ENCODE measurements at places on chromosomes 2 and 18.

DNA sequence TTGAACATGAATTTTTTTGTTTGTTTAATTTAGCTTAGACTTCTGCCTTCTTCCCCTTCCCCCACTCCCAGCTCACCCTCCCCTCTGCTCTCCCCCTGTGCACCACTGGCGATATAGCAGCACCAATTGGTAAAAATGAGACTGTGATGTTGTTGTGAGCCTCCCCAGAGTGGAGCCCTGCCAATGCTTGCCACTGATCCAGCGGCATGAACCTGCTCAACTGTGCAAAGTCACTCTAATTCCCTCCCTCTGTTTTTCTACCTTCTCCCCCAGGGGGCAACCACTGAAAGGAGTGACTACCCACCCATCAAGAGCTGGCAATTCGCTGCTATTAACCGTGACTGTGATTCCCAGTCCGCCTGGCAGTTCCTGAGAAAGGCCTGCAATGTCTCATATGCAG is 30.2 kb downstream of the KLHL14 start:
- peak; percentile 47 for DNase-seq

- DNase-seq = no peak
Measured at GRCh38 chr2:155770516-155770915, 562.0 kb downstream of the NR4A2 start.

- DNase-seq = no peak
Measured at GRCh38 chr2:207951734-207952470, 73.4 kb downstream of the PLEKHM3 start.

DNA sequence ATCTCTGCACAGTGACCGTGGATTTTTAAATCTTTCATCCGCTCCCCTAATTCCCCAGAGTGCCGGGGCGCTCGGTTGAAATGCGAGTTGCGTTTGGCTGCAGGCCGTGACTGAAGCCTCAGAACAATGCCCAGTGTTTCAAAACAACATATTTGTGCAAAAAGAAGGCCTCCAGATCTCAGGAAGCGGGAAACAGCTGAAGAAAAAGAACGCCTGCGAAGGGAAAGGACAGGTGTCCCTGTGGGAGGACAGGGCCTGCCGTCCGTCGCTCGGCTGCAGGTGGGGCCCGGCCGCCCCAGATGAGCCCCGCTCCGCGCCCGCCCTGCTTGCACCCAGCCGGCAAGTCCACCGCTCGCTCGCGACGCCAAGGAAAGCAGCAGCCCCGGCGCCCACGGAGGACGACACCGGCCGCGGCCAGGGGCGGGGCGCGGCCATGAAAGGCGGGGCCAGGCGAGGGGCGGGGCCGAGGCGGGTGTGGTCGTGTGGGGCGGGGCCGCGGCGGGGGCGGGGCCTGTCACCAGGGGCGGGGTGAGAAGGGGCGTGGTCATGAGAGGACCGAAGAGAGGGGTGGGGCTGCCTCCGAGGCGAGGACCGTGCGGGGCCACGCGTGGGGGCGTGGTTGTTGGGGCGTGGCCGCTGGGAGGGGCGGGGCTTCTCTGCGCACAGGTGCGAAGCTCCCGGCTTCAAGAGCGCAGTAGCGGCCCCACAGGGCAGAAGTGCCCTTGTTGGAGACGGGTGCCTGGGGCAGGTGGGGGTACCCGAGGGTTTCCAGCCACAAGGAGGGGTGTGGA is 17.6 kb upstream of the BOK start:
- no peak for DNase-seq

DNA sequence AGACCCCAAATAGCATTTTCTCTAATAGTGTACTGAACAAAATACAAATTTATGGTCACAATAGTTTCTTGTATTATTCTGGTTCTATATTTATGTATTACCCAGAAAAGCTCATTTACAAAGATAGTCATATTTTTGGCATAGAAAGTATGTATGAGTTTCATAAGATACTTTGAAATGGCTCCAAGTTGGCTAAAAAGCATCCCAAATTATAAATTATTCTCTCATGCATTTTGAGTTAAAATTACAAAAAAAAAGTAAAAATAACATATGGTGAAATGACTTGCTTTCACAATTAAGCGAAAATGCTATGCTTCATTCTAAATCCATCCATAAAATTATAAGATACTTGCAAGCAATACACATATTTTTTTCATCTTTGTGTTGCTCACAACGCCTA is 530.7 kb downstream of the ZNF804A start:
- no peak for DNase-seq

DNA sequence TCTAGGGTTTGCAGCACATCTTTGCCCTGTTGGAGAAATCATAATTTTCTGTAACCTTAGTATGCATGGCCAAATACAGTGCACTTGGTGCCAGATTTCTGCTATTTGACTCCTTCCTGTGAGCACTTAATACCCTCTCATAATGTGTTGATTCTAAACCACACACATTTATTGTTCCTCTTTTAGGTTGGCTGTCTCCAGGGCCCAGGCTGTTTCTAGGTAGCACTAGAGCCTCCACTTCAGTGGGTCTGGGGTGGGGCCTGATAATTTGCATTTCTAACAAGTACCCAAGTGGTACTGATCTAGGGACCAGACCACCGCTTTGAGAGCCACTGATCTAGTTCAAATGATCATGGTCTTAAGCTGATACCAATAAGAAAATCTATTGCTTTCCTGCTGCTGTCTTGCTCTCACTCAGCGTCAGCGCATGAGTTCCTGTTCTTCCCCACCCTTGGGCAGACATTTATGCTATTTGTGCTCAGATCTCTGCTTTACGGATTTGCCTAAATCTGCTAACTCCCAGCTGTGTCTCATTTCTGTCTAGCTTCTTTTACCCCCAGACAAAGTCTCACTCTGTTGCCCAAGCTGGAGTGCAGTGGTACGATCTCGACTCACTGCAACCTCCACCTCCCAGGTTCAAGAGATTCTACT is 7.4 kb downstream of the PTRHD1 start:
- DNase-seq = no peak

- DNase-seq = no peak
Measured at GRCh38 chr2:130997198-130997597, 96.1 kb downstream of the FAM168B start.

GRCh38 chr2:66789741-66790140 is 354.8 kb downstream of the MEIS1 start:
- DNase-seq = no peak

GRCh38 chr18:78021196-78021595 is 771.5 kb downstream of the GALR1 start:
- DNase-seq = no peak

All from kidney glomerular epithelial cell (primary cell).